ENCODE measurements at places on chromosomes 3 and 15. TPM values are rescaled to one million over a fixed set of nuclear protein-coding genes. Genes with fewer than 3 reads are reported as not detected.

DNA sequence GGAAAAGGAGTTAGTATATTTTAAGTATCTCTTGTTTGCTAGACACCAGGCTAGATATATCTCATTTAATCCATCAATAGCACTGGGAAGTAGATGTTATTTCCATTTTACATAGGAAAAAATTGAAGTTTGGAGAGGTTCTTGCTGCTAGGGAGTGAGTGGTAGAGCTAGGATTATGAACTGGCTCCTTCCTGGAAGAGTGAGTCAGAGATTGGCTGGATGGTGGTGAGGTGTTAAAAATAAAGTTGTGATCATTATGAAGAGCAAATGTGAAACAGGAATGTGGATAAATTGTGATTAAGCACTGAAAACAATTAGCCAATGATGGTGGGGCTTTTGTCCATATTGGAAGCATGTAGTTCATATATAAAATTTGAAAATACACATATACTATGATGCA, 234.2 kb downstream of the WNT5A start:
- DNase-seq = no peak

- no peak for DNase-seq
These were observed 89.5 kb downstream of the MYH15 start for GRCh38 chr3:108420926-108421325.

DNA sequence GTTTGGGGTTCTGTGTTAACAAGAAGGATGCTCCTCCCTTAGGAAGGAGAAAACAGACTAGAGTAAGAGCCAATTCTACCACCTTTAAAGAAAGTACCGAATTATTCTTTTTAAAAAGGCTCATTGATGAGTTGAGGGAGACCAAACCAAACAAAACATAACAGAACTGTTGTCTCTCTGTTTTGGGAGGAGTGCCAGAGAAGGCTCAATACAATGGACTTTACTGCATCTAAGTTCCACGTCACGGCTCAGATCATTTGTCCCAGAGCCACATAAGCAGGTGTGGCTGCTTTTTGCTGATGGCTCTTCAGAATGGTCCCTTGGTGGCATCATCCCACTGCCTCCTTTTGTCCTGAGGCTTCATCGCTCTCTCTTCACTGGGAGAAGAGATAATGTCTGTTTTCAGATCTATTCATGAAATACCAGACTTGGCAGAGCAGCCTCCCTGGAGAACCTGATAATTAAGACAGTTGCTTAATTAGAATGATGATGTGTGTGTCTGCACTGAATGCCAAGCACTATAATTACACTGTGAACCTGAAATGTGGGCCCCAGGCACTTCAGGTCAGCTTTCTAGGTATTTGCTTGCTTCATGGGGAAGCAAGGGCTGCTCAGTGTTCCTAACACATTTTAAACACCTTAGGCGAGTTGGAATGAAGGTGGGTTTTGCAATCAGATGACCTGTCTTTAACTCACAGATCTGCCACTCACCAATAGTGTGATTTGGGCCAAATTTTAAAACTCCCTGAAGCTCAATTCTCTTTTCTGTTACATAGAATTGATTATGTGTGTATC, 335.2 kb upstream of the MCTP2 start:
- no peak for DNase-seq

GRCh38 chr3:15345608-15346137, 13.3 kb upstream of the SH3BP5 start:
- DNase-seq = no peak

GRCh38 chr15:58931987-58932588, 1.4 kb downstream of the SLTM start:
- DNase-seq = no peak

GRCh38 chr3:49701388-49702077, 12.2 kb downstream of the RNF123 start:
- no peak for DNase-seq

GRCh38 chr3:61772456-61772855, 211.1 kb downstream of the PTPRG start:
- no peak for DNase-seq

- DNase-seq = no peak
These were observed 87.6 kb upstream of the TTBK2 start for GRCh38 chr15:43008150-43008549.

GRCh38 chr3:137061186-137061585, 103.4 kb downstream of the IL20RB start:
- no peak for DNase-seq

DNA sequence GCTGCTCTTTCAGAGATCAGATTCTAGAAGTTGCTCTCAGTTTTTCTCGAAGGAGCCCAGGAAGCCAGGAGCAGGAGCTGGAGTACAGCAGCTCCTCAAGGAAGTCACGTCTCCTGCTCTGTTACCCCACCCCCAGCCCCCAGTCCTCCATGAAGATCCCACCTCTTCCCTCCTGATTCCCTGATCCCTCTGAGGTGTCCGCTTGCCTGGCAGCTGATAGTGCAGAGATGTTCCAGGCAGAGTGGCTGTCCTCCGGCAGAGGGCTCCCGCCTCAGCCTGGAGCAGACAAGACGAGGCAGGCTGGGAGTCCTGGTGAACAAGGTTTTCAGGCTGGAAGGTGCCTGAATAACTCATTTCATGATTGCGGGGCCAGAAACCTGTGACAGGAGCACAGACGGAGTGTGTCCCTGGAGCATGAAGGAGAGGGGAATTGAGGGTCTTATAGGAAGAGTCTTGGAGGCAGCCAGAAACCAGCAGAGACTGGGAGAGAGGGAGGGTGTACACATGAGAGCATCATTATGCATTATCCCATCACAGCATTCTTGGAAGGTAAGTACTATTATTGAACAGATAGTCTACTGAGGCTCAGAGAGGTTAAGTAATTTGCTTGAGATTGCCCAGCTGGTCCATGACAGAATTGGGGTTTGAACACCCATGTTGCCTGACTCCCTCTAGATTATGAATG, 1.2 kb downstream of the HRH1 start:
- peak; percentile 83 for DNase-seq

DNA sequence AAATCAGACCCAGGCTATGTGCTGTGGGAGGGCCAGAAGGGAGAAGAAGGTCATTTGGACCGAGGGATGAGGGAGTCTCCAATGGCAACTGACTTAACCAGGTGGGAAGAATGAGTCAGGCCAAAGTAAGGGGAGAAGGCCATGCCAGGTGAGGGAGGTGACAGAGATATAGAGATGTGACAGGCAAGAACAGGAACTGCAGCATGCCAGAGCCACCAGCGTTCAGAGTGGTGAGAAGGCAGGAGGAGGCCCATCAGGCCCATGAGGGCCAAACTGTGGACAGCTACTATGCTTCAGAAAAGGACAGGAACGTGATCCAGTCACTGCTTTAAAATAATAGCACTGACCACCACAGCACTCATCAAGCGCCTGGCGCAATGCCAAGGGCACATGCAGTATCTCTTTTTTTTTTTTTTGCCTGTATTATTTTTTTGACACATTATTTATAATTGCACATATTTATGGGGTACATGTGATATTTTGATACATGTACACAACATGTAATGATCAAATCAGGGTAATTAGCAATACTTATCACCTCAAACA, 154.3 kb upstream of the IGF1R start:
- DNase-seq = no peak

GRCh38 chr3:7567160-7567559, 706.2 kb downstream of the GRM7 start:
- DNase-seq = no peak

GRCh38 chr3:60759439-60759838, 491.8 kb downstream of the FHIT start:
- DNase-seq = no peak

DNA sequence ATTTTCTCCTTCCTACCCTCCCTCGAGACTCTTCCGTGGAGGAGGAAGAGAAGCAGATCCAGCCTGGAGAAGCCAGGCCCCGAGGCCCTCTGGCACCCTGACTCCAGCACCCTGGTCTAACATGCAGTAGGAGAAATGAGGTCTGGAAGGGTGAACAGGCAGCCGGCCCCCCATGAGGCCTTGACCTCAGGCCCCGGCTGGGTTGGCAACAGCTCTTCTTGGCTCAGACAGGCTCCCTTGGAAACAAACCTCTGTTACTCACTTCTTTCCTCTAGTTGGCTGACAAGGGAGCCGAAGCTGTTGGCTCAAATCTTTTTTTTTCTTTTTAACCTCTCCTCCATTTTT, 73.4 kb downstream of the CPN2 start:
- DNase-seq = peak; percentile 87

GRCh38 chr3:40073310-40074007, 236.0 kb upstream of the EIF1B start:
- DNase-seq = no peak

DNA sequence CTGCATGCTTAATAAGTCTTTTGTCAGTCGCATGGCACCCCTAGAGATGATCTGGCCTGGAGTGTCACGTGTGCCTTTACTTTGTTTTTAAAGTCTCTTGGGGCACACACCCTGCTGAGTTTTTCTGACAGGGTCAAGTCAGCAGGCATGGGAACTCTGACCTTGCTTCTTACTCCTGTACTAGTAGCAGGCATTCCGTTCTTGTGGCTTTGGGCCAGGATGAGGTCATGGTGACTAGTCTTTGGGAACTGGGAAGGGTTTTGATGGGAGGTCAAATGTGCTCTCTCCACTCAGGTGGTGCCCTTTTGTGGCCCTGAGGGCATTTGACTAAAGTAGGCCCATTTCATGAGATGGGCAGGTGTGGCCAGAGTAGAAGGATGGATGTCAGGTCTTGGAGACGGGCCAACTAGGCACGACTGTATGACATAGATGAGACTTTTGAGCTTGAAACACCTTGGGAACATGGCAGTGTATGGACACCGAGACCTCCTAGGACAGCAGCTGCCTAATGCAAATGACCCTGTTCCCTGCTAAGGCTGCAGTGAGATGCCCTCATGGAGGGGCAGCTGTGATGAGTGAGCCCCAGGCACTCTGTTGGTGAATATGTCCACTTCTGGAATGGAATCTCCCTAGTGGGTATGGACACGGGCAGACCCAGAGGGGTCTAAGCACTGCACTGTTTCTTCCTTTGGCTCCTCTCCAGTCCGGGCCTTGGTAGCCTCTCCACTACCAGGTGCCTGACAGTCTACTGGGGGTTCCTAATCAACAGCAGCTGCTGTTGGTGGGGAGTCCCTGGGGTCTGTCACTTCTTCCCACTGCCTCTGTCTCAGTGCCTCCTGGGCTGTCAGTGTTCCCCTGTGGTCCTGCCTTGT, 16.4 kb downstream of the SRPRB start:
- DNase-seq = no peak

GRCh38 chr3:98532275-98532637, 478 bp downstream of the GPR15 start:
- DNase-seq = no peak

The MUC20 gene
- 1.5 TPM for polyA plus RNA-seq

The C3orf22 gene
- polyA plus RNA-seq = not detected

The WDR93 gene
- polyA plus RNA-seq = 0.24 TPM

The BRPF1 gene
- 7.2 TPM for polyA plus RNA-seq

The XIRP1 gene
- 0.13 TPM for polyA plus RNA-seq

The ANKRD34C gene
- polyA plus RNA-seq = 0.20 TPM

The TMEM40 gene
- 0.11 TPM for polyA plus RNA-seq

The CYP19A1 gene
- 1.4 TPM for polyA plus RNA-seq

Data from ovary (tissue), 10 donors.